ENCODE measurements at places on chromosomes 6 and 20. TPM values are rescaled to one million over a fixed set of nuclear protein-coding genes. Genes with fewer than 3 reads are reported as not detected.

DNA sequence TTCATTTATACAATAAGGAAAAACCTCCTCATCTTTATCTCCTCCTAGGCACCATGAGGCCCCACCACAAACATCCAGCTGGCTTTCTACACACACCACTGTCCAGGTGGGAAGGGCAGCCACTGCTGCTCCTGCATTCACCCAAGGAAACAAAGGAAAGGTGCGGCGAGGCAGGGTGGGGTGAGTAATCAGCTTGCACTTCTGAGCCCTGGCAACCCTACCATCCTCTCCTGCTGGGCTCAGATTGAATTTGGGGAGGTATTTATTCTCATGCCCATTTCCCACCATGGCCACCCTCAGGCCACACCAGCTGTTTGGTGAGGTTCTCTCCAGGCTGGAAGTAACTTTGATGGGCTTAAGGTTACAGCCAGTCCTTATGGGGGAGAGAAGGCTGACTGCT, 31.2 kb upstream of the SPDEF start:
- H3K36me3 ChIP-seq = no peaks in the 10 kb centered on the region
- no peak for DNase-seq
- no peak overlapping the region for H3K27ac ChIP-seq
- H3K4me1 ChIP-seq = peaks cover 30% of the 10 kb centered on the region
- no peak overlapping the region for H3K4me3 ChIP-seq
- no peaks in the 10 kb centered on the region for H3K27me3 ChIP-seq

DNA sequence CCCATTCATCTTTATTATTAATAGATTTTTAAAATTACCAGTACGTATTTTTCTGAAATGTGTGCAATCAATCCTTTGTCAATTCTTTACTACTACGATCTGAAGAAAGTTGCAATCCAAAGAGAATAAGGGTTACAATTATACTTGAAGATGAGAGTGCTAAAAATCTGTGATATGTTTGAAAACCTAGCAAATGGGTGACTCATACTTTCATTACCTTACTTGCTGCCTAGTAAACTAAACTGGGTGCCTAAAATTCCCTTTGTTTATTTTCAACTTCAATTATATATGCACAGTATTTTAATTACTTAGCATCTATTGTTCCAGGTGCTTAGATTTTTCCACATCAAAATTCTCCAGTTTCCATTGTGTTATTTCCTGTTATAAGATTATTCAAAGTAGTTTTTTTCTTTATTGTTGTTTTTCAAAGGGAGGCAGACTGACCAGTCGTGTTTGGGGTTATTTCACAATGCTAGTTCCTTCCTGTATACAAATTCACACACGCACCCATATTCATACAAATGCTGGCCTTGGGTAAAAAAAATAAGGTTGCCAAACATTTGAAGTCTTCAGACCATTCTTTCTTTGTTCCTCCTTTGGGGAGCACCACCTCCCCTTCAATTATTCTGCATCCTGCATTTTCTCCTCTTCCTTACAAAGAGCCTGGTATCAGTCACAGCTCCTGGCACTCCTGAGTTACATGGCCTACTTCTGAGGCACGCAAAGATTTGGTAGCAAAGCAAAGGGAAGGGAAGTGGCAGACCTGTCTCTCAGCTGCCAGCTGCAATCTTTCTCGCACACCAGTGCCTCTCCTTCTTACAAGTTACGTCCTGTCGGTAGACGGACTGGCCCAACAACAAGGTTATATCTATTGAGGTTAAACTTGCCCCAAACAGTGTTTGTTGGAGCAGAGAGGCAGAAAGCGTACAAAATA, 16.2 kb upstream of the FAM135A start:
- H3K4me1 ChIP-seq = no peaks in the 10 kb centered on the region
- no peak for DNase-seq
- no peaks in the 10 kb centered on the region for H3K36me3 ChIP-seq
- H3K27ac ChIP-seq = no peak overlapping the region

The SYCP2L gene
- total RNA-seq = not detected

DNA sequence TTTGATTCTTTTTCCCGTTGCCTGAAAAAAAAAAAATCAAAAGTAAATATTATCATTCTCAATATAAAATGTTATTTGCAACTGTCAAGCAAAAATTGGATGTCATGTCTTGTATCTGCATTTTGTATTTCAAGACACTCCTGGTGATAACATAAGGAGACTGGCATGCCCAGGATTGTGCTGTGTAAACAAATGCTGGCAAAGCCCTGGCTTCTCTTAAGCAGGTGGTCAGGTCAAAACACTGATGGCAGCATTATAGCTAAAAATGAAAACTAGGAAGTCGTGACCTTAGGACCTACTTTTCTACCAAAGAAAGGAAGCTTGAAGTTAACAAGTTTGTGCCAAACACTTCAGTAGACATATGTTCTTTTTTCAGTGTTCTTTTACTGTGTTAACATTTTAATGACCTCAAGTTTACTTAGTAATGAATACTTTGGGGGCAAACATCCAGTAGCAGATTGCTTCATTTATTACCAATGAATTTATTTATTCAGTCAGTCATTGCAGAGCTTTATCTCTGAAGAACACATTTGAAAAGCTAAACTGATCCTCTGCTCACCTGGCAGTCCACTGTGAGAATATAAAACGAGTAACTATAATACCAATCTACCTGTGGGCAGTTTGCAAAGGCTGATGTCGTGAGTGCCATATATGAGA, 243.1 kb upstream of the FLRT3 start:
- H3K27ac ChIP-seq = no peak overlapping the region
- H3K27me3 ChIP-seq = no peaks in the 10 kb centered on the region
- H3K4me3 ChIP-seq = no peak overlapping the region
- H3K36me3 ChIP-seq = no peaks in the 10 kb centered on the region
- no peaks in the 10 kb centered on the region for H3K4me1 ChIP-seq

DNA sequence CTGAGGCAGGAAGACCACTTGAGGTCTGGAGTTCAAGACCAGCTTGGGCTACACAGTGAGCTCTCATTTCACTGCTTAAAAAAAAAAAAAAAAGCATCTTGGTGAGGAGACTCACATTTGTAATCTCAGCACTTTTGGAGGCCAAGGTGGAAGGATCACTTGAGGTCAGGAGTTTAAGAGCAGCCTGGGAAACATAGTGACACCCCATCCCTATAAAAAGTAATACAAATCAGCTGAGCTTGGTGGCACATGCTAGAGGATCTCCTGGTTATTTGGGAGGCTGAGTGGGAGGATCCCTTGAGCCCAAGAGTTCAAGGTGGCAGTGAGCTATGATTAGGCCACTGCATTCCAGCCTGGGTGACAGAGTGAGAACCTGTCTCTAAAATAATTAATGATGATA, 29.4 kb upstream of the SYNCRIP start:
- H3K27ac ChIP-seq = peak overlapping the region; percentile 98
- H3K36me3 ChIP-seq = no peaks in the 10 kb centered on the region
- peaks cover 28% of the 10 kb centered on the region for H3K4me1 ChIP-seq

The WFDC12 gene
- not detected for total RNA-seq

GRCh38 chr20:16201191-16201590, 372.1 kb downstream of the KIF16B start:
- no peak overlapping the region for H3K4me3 ChIP-seq
- DNase-seq = no peak
- no peaks in the 10 kb centered on the region for H3K27me3 ChIP-seq
- no peak overlapping the region for H3K27ac ChIP-seq
- H3K4me1 ChIP-seq = no peaks in the 10 kb centered on the region

DNA sequence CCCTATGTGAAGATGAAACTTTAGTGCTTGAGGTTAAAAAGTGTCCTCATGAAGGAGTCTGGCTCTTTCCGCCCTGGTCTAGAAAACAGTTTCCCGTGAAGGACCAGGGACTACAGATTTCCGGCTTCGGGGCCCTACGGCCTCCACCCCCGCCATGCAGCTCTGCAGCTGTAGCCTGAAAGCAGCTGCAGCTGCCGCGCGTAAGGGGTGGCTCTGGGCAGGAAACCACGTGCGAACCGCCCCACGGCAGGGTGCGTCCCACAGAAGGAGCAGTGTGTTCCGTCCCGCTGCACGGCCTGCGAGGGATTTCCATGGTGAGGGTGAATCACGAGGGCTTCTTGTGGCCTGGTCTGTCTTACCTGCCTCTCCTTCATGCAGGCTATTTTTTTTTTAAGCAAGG, 117.0 kb downstream of the ERMARD start:
- no peak overlapping the region for H3K27ac ChIP-seq
- no peaks in the 10 kb centered on the region for H3K36me3 ChIP-seq
- peak; percentile 26 for DNase-seq
- peaks cover 4% of the 10 kb centered on the region for H3K4me1 ChIP-seq

The BEND3 gene
- total RNA-seq = 1.5 TPM

The ABHD16B gene
- not detected for total RNA-seq

The CRIP3 gene
- not detected for total RNA-seq

The ZNF831 gene
- total RNA-seq = 0.07 TPM

DNA sequence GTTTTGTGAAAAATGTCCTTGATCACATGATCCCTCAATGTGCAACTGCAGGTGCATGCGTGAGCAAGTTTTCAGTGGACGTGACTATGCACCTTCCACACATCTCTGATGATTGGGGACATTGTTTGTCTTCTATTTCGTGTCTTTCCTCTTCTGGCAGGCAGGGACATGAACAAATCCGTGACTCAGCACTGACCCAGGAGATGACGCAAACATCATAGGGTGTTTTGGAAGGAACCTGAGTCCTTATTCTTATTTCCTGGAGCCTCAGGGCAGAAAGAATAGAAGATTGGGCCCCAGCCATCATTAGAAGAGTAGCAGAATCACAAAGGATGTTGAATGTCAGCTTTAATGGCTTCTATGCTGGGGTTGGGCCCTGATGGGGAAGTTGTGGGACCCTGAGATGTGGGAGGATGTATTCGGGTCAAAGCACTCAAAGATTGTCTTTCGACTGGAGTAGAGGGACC, 11.9 kb upstream of the SIRPD start:
- no peak overlapping the region for H3K4me3 ChIP-seq
- no peaks in the 10 kb centered on the region for H3K4me1 ChIP-seq
- no peak overlapping the region for H3K27ac ChIP-seq
- no peaks in the 10 kb centered on the region for H3K36me3 ChIP-seq
- no peaks in the 10 kb centered on the region for H3K27me3 ChIP-seq
- DNase-seq = no peak

DNA sequence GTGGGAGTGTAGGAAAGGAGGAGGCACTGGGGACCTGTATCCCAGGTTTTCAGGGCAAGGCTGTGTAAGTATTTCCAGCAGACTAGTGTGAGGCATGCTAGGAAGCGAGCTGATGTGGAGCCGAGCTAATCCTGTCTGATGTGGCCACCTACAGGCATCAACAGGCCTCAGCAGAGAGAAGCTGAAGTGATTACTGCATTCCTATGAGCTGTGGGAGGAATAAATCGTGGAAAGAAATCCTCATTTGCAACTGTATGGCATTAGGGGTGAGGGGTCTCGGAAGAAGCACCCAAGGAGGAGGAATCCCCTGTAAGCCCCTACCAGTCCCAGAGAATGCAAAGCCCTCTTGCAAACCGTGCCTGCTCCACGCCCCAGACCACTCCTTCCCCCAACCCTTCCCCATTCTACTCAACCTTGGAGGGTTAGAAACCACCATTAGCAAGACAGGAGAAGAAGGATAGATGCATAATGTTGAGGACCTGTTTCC, 41.6 kb downstream of the C6orf15 start:
- H3K27me3 ChIP-seq = no peaks in the 10 kb centered on the region
- H3K36me3 ChIP-seq = no peaks in the 10 kb centered on the region
- H3K4me3 ChIP-seq = no peak overlapping the region
- H3K27ac ChIP-seq = no peak overlapping the region

- H3K4me1 ChIP-seq = no peaks in the 10 kb centered on the region
- no peak overlapping the region for H3K27ac ChIP-seq
- no peaks in the 10 kb centered on the region for H3K27me3 ChIP-seq
- no peak overlapping the region for H3K4me3 ChIP-seq
- no peaks in the 10 kb centered on the region for H3K36me3 ChIP-seq
Measured at GRCh38 chr20:11936157-11936556, 18.5 kb downstream of the BTBD3 start.

The MLN gene
- not detected for total RNA-seq

- H3K4me3 ChIP-seq = peak overlapping the region; percentile 53
- peaks cover 64% of the 10 kb centered on the region for H3K4me1 ChIP-seq
- no peaks in the 10 kb centered on the region for H3K27me3 ChIP-seq
Measured at GRCh38 chr20:47318027-47318585, 38.4 kb downstream of the ZMYND8 start.

DNA sequence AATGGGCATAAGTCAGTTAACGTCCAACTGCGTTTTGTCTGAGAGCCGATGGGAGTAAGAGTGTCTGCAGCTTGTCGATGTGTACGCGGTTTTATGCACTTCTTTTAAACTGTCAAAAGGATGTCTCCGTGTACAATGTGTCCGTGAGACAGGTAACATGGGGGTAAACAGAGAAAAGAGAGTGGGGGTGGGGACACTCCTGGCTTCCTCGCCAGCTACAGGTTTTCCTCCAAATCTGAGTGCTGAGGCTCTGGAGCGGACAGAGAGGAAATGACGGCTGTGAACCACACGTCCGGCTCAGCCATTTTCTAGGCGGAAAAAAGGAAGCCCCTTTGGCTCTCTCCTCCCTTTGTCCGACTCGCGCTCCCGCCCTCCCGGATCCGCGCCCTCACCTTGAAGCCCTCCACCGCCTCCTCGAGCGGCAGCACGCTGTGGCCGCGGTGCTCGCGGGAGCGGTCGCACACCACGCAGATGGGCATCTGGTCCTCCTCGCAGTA, 916 bp downstream of the TRIM27 start:
- no peaks in the 10 kb centered on the region for H3K27me3 ChIP-seq
- peak overlapping the region; percentile 87 for H3K4me3 ChIP-seq
- DNase-seq = peak; percentile 17
- H3K4me1 ChIP-seq = peaks cover 16% of the 10 kb centered on the region
- peak overlapping the region; percentile 90 for H3K27ac ChIP-seq

GRCh38 chr20:46332373-46333160, 24.3 kb upstream of the CDH22 start:
- H3K27ac ChIP-seq = no peak overlapping the region
- H3K4me1 ChIP-seq = peaks cover 12% of the 10 kb centered on the region
- no peaks in the 10 kb centered on the region for H3K27me3 ChIP-seq
- no peak overlapping the region for H3K4me3 ChIP-seq
- no peak for DNase-seq
- H3K36me3 ChIP-seq = no peaks in the 10 kb centered on the region

GRCh38 chr6:23349521-23350147, 776.4 kb upstream of the NRSN1 start:
- H3K4me1 ChIP-seq = no peaks in the 10 kb centered on the region
- H3K27me3 ChIP-seq = no peaks in the 10 kb centered on the region
- H3K4me3 ChIP-seq = no peak overlapping the region
- H3K27ac ChIP-seq = no peak overlapping the region

The EDN3 gene
- 0.16 TPM for total RNA-seq

The CAPN11 gene
- 0.42 TPM for total RNA-seq

GRCh38 chr6:6825193-6825784, 236.8 kb downstream of the LY86 start:
- H3K4me3 ChIP-seq = peak overlapping the region; percentile 32
- no peaks in the 10 kb centered on the region for H3K36me3 ChIP-seq
- H3K27me3 ChIP-seq = no peaks in the 10 kb centered on the region
- peak; percentile 94 for DNase-seq

GRCh38 chr20:63966172-63966943, 3.4 kb downstream of the ZNF512B start:
- no peak overlapping the region for H3K4me3 ChIP-seq
- no peaks in the 10 kb centered on the region for H3K27me3 ChIP-seq
